ENCODE measurements at places on chromosomes 16 and 17.

- no peak for DNase-seq
Observed at GRCh38 chr17:80501741-80502577, 25.6 kb upstream of the NPTX1 start.

DNA sequence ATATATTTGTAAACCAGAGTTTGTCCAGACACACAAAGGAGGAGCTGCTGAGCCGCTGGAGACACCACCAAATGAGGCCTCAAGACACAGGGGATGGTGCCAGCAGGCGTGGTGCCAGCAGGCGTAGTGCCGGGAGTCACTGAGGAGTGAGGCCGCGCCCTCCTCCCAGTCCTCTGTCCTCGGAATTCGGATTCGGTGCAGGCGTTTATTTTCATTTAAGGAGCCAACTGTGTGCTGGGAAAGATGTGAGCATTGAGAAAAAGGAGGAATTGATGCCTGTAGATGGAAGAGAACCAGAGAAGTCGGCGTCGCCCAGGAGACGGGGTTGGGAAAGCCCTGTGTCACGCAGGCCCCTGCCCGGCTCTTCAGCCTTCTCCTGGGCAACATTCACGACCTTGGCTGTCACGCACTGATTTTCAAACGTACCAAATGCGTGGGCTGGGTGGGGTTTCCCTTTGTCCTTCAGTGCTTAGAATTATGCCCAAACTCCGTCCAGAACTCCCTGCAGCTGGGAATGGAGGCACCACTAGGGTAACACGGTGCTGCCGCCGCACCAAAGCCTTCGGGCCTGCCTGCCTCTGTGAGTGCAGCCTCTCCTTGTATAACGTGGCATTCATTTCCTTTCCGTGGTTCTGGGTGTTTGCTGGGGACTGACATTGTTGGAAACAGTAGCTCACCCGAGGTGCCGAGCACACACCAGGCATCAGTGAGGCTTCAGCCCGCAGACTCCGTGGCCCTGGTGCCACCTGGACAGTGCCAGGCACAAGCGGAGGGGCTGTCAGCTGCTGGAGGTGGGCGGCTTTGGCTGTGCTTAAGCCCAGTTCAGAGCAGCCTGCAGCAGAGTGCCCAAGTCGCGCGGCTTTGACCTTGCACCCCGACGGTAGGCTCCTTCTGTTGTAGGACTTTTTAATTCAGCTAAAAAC lies 49.0 kb upstream of the CHMP6 start:
- DNase-seq: no peak

- DNase-seq: no peak
Observed at GRCh38 chr17:14245629-14246028, 9.0 kb upstream of the CDRT15 start.

DNA sequence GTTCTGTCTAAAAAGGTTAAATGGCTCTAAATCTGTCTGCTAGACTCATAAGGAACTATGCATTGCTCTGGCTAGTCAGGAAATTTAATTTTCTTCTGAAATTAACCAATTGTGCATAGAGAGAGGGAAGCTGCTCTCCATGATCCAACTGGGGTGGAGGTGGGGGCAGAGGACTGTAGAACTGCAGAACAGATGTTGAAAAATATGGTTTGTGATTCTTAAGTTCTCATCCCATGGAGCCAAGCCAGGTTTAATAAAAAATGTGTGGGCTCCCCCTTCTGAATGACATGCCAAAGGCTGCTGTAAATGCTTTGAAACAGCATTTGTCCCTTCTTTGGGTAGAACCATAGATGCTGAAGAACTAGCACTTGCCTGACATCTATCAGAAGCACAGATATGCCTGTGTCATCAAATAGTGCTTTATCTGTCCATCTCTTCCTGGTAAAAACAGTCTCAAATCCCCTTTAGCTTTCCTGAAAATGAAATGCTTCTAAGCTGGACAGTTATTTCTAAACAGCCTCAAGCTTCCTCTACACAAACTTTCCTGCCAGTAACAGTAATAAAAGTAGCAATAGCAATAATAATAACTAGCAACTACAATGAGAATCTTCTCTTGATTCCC lies 221.4 kb downstream of the CDH8 start:
- no peak for DNase-seq

DNA sequence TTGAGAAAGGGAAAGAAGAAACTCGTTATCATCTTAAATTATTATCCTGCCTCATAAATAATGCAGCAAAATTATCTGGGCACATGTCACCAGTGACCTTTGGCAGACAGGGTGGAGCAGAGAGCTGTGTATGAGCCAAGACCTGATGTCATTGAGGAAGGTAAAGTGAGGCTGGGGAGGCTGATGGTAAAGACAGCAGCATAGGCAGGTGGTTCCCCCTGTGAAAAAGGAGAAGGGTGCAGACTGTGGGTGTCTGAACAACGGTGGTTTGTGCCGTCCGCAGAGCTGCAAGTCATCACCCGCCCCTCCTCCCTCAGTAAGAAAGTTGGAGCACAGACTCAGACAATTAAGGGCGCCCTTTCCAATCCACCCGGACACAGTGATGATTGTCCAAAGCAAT lies 30.8 kb upstream of the METTL16 start:
- no peak for DNase-seq

GRCh38 chr16:49049644-49050043 lies 232.0 kb downstream of the CBLN1 start:
- no peak for DNase-seq

DNA sequence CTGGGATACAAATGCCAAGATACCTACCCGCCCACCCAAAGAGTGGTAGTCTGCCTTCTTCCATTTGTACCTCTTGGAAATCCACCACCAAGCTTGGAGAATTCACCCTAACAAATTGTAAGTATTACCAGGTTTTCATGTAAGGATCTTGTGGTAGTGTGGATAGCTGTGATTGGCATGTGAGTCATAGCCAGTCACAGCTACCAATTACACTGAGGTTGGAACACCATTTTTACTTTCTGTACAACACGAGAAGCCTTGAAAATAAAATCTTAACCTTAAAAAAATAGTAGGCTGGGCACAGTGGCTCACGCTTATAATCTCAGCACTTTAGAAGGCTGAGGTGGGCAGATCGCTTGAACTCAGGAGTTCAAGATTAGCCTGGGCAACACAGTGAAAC lies 18.5 kb upstream of the SLC35G3 start:
- no peak for DNase-seq

Measured in stimulated activated CD8-positive, alpha-beta memory T cell treated with anti-CD3 and anti-CD28 coated beads, Interleukin-4, amount 100 ng/mL, for 48 hours (primary cell).